ENCODE measurements at places on chromosomes 6 and 20.

GRCh38 chr6:80988286-80988685 is 764.2 kb downstream of the TENT5A start:
- no peak for DNase-seq

DNA sequence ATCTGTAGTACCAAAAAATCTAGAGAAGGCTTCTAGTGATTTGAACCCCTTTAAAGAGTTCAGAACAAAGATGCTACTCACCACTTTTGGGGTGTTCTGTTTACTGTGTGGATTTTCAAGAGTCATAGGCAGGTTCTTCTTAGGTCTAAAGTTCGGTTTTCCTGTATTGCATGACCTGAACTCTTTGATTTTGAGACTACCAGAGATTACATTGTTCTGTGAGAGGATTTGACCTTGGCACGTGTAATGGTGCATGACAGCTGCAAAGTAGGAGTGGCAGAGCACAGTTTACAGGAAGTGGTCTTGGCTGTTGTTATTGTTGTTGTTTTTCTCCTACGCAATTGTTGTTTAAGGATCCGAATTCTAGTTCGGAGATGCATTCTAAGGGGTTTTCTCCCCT is 592.7 kb downstream of the EPHA7 start:
- no peak for DNase-seq

DNA sequence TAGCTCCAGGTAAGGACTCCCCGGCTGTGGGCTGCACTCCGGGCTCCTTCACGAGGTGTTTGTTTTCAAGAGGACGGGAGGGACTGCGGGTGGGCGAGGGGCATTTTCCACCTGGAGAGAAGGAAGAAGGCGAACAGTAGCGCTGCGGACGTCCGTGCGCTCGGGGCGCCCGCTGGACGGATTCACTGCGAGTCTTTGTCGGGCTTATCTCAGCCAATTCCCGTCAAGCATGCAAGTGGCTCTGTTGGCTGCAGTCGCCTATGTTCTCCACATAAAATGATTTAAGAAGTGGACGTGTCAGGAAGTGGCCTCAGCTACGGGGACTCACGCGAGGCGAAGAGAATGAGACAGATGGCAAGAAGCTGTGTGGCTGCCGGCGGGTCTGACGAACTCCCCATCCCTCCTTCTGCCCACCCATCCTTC is 332 bp downstream of the GRIK2 start:
- DNase-seq: peak; percentile 18

GRCh38 chr6:162728706-162729105 is 932 bp downstream of the PACRG start:
- DNase-seq: no peak

- no peak for DNase-seq
These were observed 586 bp upstream of the NQO2 start for GRCh38 chr6:2998998-2999617.
